B cell (primary cell): ENCODE measurements at places on chromosomes 13 and 19.
A peak's percentile ranks its signal among the peaks of the same experiment; 100 is the strongest.

GRCh38 chr13:50598338-50598737 is 245.2 kb downstream of the DLEU7 start:
- DNase-seq, result peak; percentile 61

- DNase-seq, result no peak
Measured at GRCh38 chr19:51595190-51596175, 24.4 kb downstream of the ZNF175 start.

DNA sequence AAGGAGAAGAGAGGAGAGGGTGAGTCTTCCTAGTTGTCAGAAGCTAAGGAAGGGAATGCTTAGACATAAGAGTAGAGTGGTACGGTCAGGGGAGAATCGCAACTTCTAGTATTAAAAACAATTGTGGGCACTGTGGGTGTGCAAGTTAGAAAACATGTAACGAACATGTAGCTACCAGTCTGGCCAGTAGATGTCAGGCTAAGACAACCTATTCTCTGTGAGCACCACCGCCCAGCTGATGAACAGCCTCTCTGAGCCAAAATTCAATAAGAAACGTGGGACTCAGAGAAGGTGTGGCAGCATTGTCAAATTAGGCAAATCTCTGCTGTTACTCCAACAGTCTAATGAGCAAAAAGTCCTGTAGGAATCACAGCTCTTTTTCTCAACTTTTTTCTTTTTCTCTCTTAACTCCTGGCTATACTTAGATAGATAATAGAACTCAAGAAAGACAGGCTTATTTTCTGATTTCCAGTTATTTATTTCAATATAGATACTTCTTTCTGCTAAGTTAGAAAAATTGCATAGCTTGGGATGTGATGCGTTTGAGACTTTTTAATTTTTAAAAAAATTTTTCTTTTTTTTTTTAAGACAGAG is 186.2 kb downstream of the USP12 start:
- peak; percentile 84 for DNase-seq

DNA sequence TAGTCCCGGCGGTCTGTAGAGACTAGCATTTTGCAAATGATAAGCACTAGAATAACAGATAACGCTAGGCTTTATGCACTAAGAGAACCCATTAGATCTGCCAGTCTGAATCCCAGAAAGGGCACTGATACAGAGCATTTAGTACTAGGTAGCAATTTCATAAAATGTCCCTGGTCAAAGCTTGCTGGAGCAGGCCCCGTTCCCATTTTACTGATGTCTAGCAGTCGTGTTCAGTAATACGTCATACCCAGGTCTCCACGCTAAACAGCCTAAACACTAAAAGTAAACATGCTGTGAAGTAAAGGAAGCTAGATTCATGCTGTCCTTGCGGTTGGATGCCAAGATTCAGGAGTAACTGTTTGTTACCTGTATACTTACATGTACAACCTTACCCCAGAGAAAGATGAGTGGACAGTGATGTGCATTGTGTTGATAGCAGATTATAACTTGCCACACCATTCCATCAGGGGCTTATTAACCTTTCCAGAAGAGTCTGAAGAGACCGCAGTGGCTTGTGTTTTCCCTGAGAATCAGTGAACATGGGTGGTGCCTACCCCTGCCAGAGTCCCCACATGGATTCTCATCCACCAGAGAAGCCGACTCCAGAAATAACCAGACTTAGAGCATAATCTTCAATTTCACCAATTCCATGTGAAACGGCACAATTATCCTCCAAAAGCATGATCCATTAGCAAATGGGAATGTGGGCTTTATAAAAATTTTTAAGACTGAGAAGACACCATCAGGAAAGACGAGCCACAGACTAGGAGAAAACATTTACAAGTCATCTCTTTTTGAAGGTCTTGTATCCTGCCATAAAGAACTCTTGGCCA is 3.4 kb upstream of the RPS11 start:
- peak; percentile 42 for DNase-seq

DNA sequence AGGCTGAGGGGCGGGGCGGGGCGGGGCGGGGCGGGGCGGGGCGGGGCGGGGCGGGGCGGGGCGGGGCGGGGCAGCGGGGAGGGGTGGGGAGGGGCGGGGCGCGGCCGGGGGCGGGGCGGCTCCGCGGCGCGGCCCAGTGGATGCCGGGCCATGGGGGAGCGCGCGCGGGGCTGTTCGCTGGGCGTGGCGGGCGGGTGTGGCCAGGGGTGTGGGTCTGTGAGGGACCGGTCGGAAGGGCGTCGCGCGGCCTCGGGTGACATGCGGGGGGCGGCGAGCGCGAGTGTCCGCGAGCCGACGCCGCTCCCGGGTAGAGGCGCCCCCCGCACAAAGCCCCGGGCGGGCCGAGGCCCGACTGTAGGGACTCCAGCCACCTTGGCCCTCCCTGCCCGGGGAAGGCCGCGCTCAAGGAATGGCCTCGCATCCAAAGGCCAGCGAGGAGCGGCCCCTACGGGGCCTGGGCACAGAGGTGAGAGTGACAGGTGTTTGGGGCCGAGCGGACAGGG is at the start of gene ZFP28:
Gene ZFP28 (plus strand): TSS at position 188 of the 503 bp plus-strand sequence. CDS start 71 bp downstream, at position 259.
- no peak for DNase-seq

- no peak for DNase-seq
Measured at GRCh38 chr13:35839806-35840205, 291.4 kb downstream of the DCLK1 start.

- peak; percentile 41 for DNase-seq
Measured at GRCh38 chr19:11736696-11737095, 2.0 kb downstream of the ZNF823 start.

DNA sequence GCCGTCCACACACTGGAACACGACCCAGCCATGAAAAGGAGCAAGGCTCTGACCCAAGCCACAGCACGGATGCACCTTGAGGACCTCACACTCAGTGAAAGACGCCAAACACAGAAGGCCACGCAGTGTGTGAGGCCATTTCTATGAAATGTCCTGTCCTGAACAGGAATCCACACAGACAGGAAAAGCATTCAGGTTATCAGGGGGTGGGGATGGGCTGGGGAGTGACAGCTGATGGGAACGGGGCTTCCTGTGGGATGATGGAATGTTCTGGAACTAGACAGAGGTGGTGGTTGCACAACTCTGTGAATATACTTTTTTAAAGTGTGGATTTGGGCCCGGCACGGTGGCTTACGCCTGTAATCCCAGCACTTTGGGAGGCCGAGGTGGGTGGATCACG is 30.6 kb downstream of the GPX4 start:
- DNase-seq, result no peak

- DNase-seq, result no peak
Measured at GRCh38 chr13:32895296-32895695, 120.9 kb upstream of the KL start.
